CD4-positive, alpha-beta T cell treated with Interleukin-1 beta for 1 hour (primary cell): ENCODE measurements at places on chromosomes 1 and 21.

DNA sequence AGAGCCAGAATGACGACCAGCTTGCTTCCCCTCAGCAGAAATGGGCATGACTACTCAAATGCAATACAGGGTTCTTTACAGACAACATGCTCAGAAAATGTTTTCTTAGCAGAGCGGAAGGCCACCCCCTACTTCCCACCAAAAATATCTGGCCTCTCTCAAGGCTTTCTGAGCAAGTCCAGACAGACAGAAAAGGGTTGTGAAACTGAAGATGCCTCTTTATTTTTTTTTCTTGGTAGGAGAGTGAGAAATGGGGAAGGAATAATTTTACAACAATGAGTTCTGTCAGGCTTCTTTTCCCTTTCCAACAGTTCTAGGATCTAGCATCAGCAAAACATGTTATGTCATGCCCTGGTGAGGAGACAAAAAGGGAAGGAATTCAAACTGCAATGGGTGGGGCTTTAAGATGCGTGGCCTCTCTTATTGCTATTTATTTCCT, 172.0 kb upstream of the CAMK1G start:
- DNase-seq = no peak

GRCh38 chr1:28668956-28669723, 556 bp downstream of the GMEB1 start:
- DNase-seq = peak; percentile 23

- DNase-seq = no peak
These were observed 77.2 kb downstream of the NRIP1 start for GRCh38 chr21:14987370-14988170.

- DNase-seq = no peak
These were observed 14.9 kb downstream of the TMEM51 start for GRCh38 chr1:15168479-15168878.

DNA sequence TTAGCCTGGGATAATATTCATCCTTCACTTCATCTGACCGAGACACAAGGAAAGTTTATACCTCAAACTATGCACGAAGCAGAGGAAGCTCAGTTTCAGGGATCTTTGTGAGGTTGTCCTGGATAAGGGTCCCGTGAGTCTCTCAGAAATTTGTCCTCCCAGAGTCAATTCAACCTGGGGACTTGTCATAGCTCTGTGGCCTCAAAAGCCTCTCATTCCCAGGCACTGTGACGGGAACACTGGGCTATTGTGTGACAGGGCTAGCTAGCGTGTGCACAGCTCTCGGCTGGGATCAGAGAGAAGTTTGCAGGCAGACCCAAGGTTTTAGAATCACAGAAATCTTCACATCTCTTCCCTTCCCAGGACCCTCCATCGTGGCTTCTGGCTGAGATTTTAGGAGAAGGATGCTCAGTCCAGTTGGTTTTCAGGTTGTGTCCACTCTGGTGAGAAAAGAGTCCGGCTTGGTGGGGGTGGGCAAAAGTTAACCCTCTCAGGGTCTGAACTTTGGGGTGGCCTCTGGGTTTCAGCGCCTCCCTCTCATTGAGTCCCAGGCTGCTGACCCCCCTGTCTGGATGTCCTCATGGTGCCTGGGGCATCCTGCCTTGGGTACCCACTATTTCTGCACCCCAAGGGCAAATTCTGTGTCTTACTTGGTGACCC, 20.4 kb upstream of the LBR start:
- DNase-seq = no peak

- peak; percentile 62 for DNase-seq
These were observed 47.1 kb upstream of the ATP1A1 start for GRCh38 chr1:116325922-116326321.

DNA sequence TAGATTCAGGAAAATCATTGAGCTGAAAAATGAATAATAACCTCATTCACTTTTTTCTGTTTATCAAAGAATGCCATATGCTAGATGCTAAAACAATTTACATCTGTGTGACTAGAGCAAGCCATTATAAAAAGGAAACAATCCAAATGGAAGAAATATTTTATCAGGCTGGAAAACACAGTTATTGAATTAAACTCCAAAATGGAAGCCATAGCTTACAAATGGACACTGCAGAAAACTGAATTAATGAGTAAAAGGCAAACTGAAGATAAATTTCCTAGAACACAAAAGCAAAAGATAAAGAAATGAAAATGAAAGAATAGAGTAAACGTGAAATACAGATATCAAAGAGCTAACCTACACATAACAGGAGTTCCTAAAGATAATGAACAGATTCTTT, 33.1 kb upstream of the IL10 start:
- no peak for DNase-seq
